Fibroblast of lung (primary cell): ENCODE measurements at places on chromosomes 16 and 17.

DNA sequence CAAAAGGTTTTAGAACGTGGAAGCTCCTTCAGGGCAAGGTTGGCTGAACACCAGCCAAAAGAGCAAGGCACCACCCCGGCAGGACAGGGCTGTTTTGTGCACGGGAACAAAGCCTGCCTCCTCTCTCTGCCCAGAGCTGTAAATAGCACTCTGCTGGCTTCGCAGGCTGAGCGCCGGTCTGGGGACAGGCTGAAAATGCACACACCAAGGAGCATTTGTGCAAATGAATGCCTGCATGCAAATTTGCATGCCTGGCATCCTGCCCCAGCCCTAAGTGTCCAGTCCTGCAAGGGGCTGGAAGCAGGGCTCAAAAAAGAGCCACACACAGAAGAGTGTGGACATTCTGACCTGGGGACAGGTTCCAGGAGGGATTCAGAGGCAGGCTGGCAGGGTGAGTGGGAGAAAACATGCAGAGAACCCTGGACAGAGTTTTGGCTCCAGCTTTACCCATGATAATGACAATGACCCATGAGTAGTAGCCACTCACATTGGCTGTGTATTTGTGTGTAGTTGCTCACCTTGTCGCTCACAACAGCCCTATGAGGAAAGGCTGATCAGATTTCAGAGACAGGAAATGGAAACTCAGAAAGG, 11.7 kb downstream of the ABAT start:
- no peak for DNase-seq

DNA sequence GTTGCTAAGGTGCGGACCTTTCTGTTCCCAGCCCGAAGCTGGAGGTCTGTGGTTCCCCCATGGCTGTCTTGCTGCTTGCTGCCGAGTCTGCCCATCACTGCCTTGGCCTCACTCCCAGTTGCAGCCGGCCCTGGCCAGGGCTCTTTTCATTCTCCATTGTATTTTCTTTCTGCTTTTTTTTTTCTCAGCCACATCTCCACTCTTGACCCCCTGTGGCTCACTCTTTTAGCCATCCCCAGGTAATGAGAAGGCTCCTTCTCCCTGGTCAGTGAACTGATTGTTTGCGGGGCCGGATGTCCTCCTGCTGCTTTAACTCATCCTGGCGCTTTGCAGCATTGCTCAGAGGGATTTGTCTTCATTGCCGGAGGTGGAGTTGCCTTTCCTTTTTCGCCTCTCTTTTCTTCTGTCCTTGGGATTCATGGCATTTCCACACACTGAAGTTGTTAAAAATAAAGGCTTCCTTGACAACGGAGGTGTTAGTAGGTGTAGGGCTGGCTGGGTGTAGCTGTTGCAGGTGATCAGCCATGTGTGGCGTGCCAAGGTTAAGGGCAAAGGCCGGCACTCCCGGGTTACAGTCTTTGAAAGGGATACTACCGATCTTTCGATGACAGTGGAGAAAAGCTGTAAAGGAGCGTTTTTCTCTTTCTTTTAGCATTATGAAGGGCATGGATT, 34.1 kb downstream of the MAP2K6 start:
- DNase-seq, result no peak

DNA sequence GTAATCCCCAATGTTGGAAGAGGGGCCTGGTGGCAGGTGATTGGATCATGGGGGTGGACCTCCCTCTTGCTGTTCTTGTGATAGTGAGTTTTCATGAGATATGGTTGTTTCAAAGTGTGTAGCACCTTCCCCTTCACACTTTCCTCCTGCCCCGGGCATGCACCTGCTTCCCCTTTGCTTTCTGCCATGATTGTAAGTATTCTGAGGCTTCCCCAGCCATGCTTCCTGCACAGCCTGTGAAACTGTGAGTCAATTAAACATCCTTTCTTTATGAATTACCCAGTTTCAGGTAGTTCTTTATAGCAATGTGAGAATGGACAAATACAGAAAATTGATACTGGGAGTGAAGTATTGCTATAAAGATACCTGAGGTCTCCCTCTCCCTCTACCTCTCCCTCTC, 29.4 kb downstream of the RNF112 start:
- no peak for DNase-seq

GRCh38 chr17:82332669-82333278, 792 bp downstream of the SECTM1 start:
- peak; percentile 45 for DNase-seq

- no peak for DNase-seq
Measured at GRCh38 chr17:51608251-51608933, 348.0 kb downstream of the UTP18 start.

- no peak for DNase-seq
Measured at GRCh38 chr16:68599586-68599985, 45.5 kb upstream of the CDH3 start.

DNA sequence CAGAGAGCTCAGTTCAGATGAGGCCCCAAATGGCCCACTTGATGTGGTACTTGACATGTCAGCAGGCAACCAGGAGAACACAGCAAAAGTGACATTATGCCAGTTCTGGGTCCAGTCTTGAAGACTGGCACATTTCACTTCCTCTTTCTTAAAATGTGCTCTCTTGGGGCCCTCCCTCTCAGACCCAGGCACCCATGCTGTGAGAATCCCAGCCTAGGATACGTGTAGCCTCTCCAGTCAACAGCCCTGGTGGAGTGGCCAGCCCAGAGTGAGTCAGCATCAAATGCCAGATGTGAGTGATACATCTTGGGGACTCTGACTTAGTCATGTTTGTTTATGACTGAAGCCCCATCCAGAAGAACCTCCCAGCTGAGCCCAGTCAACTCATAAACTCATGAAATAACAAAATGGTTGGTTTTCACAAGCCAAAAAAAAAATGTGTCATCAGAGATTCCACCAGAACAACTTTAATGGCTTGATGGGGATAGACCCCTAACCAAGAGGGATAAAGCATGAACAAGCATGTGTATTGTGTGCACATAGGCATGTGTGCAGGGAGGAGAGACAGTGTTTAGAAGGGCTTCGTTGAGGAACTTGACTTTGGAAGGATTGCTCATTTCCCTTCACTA, 82.5 kb upstream of the TNRC6C start:
- DNase-seq, result no peak

GRCh38 chr16:64773184-64773583, 348.7 kb downstream of the CDH11 start:
- DNase-seq, result no peak

DNA sequence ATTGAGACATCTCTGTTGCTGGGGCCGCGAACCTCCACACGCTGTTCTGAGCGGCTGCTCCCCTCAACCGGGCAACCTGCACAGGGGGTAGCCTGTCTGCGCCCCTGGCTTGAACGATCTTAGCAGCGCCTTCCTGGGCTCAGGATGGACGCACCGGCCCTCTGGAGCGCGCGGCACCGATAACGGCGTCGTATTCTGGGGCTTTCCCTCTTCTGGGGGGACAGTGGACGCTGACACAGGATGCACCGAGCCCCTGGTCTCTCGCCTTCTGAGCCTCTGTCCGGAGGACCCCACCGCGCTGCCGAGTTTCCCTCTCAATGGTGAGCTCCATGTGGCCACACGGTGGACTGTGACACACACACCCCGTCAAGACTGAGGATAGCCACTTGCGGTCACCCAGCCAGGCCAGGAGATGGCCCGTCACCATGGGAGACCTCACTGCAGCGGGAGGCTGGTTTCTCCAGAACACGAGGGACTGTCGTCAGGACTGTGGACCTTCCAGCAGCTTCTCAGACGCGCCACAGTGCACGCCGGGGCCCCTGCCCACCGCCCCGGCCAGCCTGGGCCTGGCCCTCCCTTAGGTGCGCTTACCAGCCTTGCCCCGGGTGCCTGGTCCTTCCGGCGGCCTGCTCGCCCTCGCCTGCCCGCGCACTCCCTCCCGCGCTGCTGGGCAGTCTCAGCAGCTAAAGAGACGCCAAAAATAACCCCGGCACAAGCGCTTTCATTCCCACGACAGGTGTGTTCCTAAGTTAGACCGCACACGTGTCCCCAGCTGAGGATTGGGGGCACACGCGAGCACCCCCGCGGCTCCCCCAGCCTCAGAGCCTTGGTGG, 30.0 kb upstream of the PABPN1L start:
- no peak for DNase-seq

DNA sequence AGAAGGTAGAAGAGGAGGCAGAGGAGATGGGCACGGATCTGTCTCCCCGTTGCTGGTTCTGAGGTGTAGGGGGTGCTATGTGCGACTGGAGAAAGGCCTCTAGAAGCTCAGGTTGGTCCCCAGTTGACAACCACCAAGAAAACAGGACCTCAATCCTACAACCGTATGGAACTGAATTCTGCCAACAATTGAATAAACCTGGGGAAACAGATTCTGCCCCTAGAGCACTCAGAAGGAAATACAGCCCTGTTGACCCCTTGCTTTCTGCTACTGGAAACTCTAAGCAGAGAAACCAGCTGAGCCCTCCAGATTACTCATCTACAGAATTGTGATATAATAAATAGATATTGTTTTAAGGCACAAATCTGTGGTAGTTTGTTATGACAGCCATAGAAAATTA, 313.0 kb upstream of the GOT2 start:
- DNase-seq, result no peak

- peak; percentile 64 for DNase-seq
Measured at GRCh38 chr16:528111-529011, 849 bp downstream of the CAPN15 start.

DNA sequence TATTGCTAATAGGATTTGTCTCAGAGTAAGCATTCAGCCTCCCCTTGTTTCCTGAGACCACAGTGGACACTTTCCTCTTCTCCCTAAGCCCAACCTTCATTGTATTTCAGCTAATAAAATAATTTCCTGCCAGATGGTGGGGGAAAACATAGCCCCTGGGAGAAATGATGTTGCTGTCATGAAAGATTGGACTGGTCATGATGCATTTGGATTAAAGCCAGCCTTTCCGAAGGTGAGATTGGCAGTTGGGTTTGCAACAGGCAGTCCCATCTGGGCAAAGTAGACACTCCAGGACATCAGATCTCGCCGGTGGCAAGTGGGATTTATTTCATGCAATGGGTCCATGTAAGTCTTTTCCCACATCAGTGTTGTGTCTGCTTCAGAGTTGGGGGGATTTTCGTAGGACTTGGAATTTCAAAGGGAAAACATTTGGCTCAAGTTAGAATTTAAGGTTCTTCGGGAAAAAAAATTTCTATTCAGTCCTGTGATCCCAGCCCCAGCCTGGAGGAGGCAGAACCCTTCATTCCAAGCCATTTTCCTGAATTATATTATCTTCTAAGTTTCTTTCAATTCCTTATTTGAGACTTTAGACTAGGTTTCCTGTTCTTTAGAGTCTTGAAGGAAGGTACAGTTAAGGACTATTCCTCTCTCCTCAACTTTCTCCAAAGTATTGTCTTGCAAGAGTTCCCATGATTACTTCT, 391.7 kb downstream of the XYLT1 start:
- DNase-seq, result no peak

GRCh38 chr17:29256735-29257466, 10.2 kb downstream of the CRYBA1 start:
- DNase-seq, result peak; percentile 53
